Panc1 (cell line): ENCODE measurements at places on chromosomes 5 and 9. TPM values are rescaled to one million over a fixed set of nuclear protein-coding genes. Genes with fewer than 3 reads are reported as not detected.

- H3K4me1 ChIP-seq: no peaks in the 10 kb centered on the region
- peak overlapping the region; percentile 48; the same call in 1 of the 2 replicates for H3K4me3 ChIP-seq
- no peak for DNase-seq
- no peaks in the 10 kb centered on the region for H3K27me3 ChIP-seq
Observed at GRCh38 chr5:132259069-132259851, 1.8 kb downstream of the PDLIM4 start.

DNA sequence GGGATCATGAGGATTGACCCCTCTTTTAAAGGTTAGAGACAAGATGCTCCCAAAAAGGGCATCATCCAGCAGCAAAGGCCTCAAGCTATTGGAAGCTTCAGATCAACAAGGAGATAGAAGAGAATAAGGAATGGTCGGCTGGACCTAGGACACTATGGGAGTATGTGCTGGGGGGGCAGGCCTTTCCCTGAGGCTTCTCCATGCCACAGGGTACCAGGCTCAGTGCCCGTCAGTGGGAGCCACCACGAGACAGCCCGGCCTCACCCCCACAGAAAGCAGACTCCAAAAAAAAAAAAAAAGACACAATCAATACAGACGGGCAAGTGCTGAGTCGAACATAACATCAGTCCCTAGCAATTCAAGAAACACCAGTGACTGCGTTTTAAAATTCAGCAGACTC, 117.4 kb downstream of the KLHL3 start:
- H3K36me3 ChIP-seq: no peaks in the 10 kb centered on the region
- no peaks in the 10 kb centered on the region for H3K4me1 ChIP-seq
- H3K27me3 ChIP-seq: no peaks in the 10 kb centered on the region
- no peak overlapping the region for H3K4me3 ChIP-seq

CDC20B gene
- total RNA-seq: 0.08 TPM

GRCh38 chr5:32443145-32443540, 1.4 kb downstream of the ZFR start:
- no peaks in the 10 kb centered on the region for H3K27me3 ChIP-seq
- DNase-seq: no peak
- H3K4me3 ChIP-seq: peak overlapping the region; percentile 75
- no peaks in the 10 kb centered on the region for H3K36me3 ChIP-seq

KLHL3 gene
- total RNA-seq: 1.9 TPM

ADAMTS19 gene
- total RNA-seq: not detected

GRCh38 chr5:125411744-125412560, 665.5 kb upstream of the ZNF608 start:
- H3K4me1 ChIP-seq: peaks cover 72% of the 10 kb centered on the region
- no peaks in the 10 kb centered on the region for H3K27me3 ChIP-seq
- DNase-seq: no peak
- no peak overlapping the region for H3K4me3 ChIP-seq
- H3K36me3 ChIP-seq: no peaks in the 10 kb centered on the region

DNA sequence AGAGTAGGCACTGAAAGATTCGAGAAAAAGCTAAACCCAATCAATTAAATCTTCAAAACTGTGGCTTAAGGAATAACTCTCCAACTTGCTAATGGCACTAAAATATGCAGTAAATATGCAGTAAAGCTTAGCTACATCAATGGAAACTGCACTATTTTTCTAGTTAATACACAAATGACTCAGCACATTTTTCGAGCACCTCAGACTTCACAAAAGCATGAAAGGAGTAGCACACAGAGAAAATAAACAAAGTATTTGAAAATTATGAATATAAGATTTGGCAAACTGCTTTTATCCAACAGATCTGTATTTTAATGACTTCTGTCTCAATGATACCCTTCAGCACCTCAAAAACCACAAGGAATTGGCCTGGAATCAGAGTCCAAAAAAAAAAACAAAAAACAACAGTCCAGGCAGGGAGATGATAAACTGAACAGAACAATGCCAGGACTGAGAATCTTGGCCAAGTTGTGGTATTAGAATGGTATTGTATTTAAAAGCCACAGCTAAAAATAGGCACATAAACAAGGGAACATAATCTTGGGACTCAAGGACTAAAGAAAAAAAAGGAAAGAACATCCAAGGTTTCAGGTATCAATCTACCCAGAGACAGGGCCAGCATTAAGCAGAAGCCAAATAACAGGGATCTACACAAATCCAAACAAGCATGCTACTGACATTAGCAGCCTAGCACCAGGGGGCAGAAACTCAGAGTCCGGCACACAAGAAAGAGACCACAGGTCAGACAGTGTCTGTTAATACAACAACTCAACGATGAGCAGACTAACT, 21.4 kb downstream of the TMEM245 start:
- no peak for DNase-seq
- H3K4me3 ChIP-seq: no peak overlapping the region
- peaks cover under 1% of the 10 kb centered on the region for H3K36me3 ChIP-seq

GRCh38 chr9:3478549-3478953, 47.2 kb downstream of the RFX3 start:
- no peaks in the 10 kb centered on the region for H3K36me3 ChIP-seq
- no peak overlapping the region for H3K4me3 ChIP-seq
- DNase-seq: no peak
- H3K4me1 ChIP-seq: no peaks in the 10 kb centered on the region
- no peaks in the 10 kb centered on the region for H3K27me3 ChIP-seq
- no peak overlapping the region for H3K27ac ChIP-seq

DNA sequence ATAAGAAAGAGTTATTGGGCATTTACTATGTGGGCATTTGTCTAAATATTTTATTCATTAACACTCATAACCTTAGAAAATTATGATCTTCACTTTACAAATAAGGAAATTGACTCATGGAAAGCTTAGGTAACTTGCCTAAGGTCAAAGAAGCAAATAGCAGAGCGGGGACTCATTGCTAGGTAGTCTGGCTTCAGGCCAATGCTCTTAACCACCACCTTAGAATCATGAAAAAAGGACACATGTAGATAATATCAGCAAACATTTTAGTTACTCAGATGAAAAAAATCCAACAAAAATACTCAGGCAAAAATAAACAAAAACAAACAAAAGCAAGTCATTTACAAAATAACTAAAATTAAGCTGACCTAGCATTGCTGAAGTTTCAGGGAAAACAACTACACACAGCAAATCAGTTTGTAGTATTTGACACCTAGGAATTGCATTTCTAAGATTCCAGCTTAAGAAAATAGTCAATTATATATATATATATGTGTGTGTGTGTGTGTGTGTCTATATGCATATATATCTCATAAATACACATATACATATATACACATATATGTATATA, 166.0 kb downstream of the HMHB1 start:
- no peaks in the 10 kb centered on the region for H3K4me1 ChIP-seq
- no peaks in the 10 kb centered on the region for H3K27me3 ChIP-seq
- DNase-seq: peak; percentile 73
- no peak overlapping the region for H3K27ac ChIP-seq
- H3K36me3 ChIP-seq: no peaks in the 10 kb centered on the region

TNFSF15 gene
- total RNA-seq: 0.03 TPM

AUH gene
- 7.7 TPM for total RNA-seq

GRCh38 chr9:105673850-105674387, 11.7 kb downstream of the TAL2 start:
- H3K4me3 ChIP-seq: no peak overlapping the region
- no peak for DNase-seq
- H3K36me3 ChIP-seq: no peaks in the 10 kb centered on the region
- H3K4me1 ChIP-seq: no peaks in the 10 kb centered on the region
- H3K27me3 ChIP-seq: no peaks in the 10 kb centered on the region

DNA sequence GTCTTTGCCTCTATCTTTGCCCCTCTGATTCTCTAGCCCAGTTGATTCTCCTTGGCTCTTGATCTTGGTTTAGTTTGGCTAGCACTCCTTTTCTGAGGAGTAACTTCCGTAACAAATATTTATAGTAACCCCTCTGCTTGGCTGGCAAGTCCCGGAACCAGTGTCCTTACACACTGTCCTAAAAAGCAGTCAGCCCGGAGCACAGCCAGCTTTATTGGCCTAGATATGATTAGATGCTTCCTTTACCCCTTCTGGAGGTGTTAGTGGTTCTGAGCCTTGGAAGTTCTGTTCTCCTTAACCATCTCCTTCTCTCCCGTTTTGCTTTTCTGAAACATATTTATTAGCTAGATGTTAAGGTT, 17.0 kb upstream of the MSMP start:
- DNase-seq: no peak
- peaks cover 8% of the 10 kb centered on the region for H3K4me1 ChIP-seq
- H3K4me3 ChIP-seq: no peak overlapping the region
- no peak overlapping the region for H3K27ac ChIP-seq
- H3K27me3 ChIP-seq: no peaks in the 10 kb centered on the region

DNA sequence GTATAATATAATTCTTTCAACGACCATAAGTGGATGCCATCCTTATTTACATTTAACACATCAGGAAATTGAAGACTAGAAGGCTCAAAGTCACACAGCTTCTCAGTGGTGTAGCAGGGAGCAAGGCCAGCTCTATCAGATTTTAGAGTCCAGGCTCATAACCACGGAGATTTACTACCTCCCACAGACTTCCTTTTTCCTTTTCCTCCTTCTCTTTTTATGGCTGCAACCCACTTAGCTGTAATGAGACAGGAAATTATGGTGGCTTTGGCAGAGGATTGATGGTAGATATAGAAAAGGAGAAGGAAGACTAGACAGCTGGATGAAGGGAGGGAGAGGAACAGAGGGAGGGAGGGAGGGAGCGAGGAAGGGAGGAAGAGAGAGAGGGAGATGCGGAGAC, 47.4 kb downstream of the SPEF2 start:
- no peak overlapping the region for H3K27ac ChIP-seq
- H3K4me1 ChIP-seq: no peaks in the 10 kb centered on the region
- no peaks in the 10 kb centered on the region for H3K27me3 ChIP-seq
- no peaks in the 10 kb centered on the region for H3K36me3 ChIP-seq
- H3K4me3 ChIP-seq: no peak overlapping the region
- no peak for DNase-seq

DNA sequence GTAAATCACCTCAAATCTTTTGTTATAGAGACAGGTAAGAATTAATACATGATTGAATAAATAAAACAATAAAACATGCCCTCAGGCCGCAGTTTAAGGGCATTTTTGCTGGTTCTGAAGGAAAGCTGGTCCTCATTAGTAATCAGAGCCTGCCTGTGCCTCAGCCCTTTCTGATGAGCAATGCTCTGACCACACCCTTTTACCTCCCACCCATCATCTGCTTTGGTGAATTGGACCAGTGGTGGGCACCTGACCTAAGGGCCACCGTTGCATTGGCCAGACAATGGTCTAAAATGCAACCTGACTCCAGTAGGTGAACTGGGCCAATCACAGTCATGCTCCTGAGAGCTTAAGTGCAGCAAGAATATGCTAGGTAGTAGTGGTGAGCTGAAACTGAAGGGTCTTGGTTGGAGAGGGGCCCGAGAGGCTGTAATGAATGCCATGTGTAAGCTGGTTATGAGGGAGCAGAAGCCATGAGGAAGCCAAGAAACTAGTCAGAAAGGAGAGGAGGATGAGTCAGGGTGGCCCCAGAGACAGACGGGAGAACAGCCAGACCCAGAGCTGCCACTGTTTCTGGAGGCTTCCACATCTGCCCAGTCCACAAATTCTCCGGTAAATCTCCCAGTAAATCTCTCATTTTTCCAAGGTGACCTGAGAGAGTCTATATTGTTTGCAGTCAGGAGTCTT, 45.5 kb upstream of the ZSWIM6 start:
- no peaks in the 10 kb centered on the region for H3K27me3 ChIP-seq
- no peaks in the 10 kb centered on the region for H3K36me3 ChIP-seq
- no peak for DNase-seq
- H3K4me3 ChIP-seq: no peak overlapping the region

MZB1 gene
- total RNA-seq: 0.49 TPM

GRCh38 chr9:90285946-90286345, 356.7 kb downstream of the DIRAS2 start:
- no peaks in the 10 kb centered on the region for H3K27me3 ChIP-seq
- H3K27ac ChIP-seq: no peak overlapping the region
- no peaks in the 10 kb centered on the region for H3K36me3 ChIP-seq

ABL1 gene
- 48.4 TPM for total RNA-seq

- H3K27ac ChIP-seq: no peak overlapping the region
- no peak overlapping the region for H3K4me3 ChIP-seq
- peak; percentile 54 for DNase-seq
- no peaks in the 10 kb centered on the region for H3K4me1 ChIP-seq
- no peaks in the 10 kb centered on the region for H3K36me3 ChIP-seq
- H3K27me3 ChIP-seq: 0 out of 2 replicates have a peak, but pooled peaks cover 2% of the 10 kb centered on the region
Observed at GRCh38 chr5:115343855-115344254, 47.4 kb upstream of the CCDC112 start.

SPATA31A3 gene
- not detected for total RNA-seq

SCAMP1 gene
- total RNA-seq: 51.3 TPM

GRCh38 chr5:173004447-173004846, 20.9 kb downstream of the ATP6V0E1 start:
- H3K27me3 ChIP-seq: no peaks in the 10 kb centered on the region
- no peak overlapping the region for H3K27ac ChIP-seq
- no peak overlapping the region for H3K4me3 ChIP-seq
- no peaks in the 10 kb centered on the region; the same call in 1 of the 2 replicates for H3K4me1 ChIP-seq
- DNase-seq: no peak

DNA sequence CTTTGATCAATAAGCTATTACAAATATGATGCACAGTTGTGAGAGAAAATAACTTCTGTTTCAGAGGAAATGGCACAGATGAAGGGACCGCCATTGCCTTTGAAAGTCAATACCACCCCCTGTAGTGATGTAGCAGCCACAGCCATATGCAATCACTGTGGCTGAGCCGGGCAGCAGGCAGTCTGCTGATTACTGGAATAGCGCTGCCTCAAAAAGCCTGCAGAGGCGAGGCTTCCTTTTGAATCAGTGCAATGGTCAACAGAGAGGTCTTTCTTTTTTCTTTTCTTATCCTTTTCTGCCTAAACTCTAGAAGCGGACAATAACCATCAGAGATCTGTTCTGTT, 265.1 kb upstream of the TAS2R1 start:
- H3K27ac ChIP-seq: no peak overlapping the region
- no peaks in the 10 kb centered on the region for H3K4me1 ChIP-seq
- no peak for DNase-seq

DNA sequence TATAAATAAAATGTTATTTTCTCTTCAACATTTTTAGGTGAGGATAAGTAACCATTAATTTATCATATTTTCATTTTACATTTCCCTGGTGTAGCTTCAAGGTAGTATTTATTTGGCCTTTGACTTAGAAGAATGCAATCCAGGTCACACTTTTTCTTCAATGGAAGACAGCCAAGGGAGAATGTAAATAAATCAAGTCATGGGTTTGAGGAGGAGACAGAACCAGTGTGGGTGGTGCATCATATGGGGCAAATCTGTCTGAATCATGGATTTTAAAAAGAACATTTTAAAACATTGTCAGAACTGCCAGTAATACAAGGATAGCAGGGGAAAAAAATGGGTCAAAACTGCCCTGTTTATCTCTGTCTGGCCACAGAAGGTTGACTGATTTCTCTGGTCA, 229.5 kb downstream of the FAM114A2 start:
- no peaks in the 10 kb centered on the region for H3K36me3 ChIP-seq
- DNase-seq: no peak
- H3K4me3 ChIP-seq: no peak overlapping the region

DNA sequence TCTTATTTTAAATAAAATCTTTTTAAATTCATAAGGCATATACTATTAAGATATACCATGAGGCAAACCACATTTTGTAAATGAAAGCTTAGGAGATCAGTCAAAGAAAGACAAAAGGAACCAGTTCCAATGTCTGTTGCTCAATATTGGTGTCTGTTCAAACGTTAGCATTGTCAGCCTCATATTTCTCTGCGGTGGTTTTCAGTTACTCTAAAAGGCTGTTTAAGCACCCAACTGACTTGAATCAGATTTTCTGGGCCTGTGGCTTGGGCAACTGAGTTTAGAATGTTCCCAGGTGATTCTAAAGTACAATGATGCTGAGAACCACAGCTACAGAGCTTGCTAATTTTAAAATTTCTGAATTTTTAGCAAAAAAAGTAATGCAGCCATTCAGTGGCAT, 166.3 kb upstream of the KIF2A start:
- peaks cover 24% of the 10 kb centered on the region for H3K27me3 ChIP-seq
- H3K4me3 ChIP-seq: no peak overlapping the region
- H3K4me1 ChIP-seq: no peaks in the 10 kb centered on the region
- no peak overlapping the region for H3K27ac ChIP-seq

ZNF483 gene
- total RNA-seq: 4.8 TPM
